Activated naive CD4-positive, alpha-beta T cell treated with anti-CD3 and anti-CD28 coated beads for 36 hours (primary cell): ENCODE measurements at places on chromosomes 6 and 20. TPM values are rescaled to one million over a fixed set of nuclear protein-coding genes. Genes with fewer than 3 reads are reported as not detected.

Gene FHL5
- total RNA-seq, result not detected

Gene PRPH2
- total RNA-seq, result not detected

Gene ZNF831
- 6.0 TPM for total RNA-seq

Gene WFDC5
- not detected for total RNA-seq

Gene SLC22A16
- total RNA-seq, result not detected

Gene LYRM4
- 46.2 TPM for total RNA-seq

Gene CNBD2
- total RNA-seq, result 5.3 TPM

Gene DCBLD1
- 1.4 TPM for total RNA-seq

Gene MOG
- total RNA-seq, result not detected

Gene AKAP7
- total RNA-seq, result 7.5 TPM

Gene SPDEF
- total RNA-seq, result 0.24 TPM

Gene VNN1
- not detected for total RNA-seq

Gene PCSK2
- not detected for total RNA-seq

Gene EDN3
- total RNA-seq, result not detected

Gene BRPF3
- total RNA-seq, result 15.9 TPM

Gene FLRT3
- not detected for total RNA-seq

Gene HAO1
- not detected for total RNA-seq
